ENCODE measurements at places on chromosomes 13 and 19.

- no peak for DNase-seq
Measured at GRCh38 chr13:29439601-29440388, 155.7 kb downstream of the SLC7A1 start.

DNA sequence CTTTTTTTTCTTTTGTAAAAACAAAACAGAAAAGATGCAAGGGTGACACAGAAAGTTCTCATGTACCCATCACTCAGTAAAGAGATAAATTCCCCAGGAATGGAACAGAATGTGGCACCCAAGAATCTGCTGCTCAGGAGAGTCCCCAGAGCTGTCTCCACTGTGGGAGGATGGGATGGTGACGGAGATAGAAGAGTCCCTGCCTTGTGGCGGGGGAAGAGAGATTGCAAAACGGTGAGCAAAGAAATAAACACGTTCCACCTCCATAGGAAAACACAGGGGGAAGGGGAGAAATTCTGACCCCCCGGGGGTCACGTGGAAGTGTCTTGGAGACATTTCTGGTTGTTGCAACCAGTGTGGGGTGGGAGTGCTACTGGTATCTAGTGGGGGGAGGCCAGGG, 76.4 kb downstream of the INSR start:
- DNase-seq = no peak

GRCh38 chr13:38381890-38382289, 32.2 kb downstream of the UFM1 start:
- no peak for DNase-seq

- DNase-seq = no peak
Measured at GRCh38 chr13:23608701-23609413, 38.6 kb downstream of the TNFRSF19 start.

DNA sequence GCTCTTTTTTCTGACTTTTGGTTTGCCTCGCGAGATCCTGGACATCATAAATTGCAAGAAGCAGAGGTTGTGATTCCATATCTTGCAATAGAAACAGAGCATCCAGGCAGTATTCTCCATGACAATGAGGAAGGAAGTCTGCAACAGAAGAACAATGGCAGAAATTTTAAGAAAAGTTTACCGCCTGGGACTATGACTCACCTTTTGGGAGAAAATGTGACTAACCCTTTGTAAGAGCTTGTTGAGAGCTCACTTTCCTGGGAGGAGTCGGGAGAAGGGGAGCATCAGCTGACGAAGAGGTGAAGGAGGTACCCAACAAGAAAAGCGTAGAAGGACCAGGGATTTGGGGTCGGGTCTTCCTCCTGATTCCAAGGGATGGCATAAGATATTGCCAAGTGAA, 34.3 kb upstream of the TNFSF11 start:
- no peak for DNase-seq

- no peak for DNase-seq
Measured at GRCh38 chr19:30263830-30264381, 108.3 kb upstream of the ZNF536 start.

DNA sequence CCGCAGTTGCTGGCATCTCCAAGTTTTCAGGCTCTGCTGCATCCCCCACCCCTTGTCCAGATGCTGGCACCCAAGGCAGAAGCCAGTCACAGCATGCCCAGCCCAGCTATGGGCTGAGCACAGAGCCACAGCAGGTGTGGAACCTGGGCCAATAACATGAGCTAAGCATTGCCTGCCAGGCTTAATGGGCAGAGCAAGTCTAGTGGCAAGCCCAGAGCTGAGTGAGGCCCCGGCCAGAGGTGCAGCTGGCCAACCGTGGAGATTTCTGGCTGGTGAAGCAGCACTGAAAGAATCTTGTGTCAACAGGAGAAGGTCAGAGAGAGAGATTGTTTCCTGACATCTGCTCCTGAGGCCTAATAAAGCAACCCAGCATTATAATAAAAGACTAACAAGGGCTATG, 111.0 kb downstream of the B3GLCT start:
- no peak for DNase-seq

GRCh38 chr13:97892717-97893116, 60.8 kb upstream of the IPO5 start:
- no peak for DNase-seq

DNA sequence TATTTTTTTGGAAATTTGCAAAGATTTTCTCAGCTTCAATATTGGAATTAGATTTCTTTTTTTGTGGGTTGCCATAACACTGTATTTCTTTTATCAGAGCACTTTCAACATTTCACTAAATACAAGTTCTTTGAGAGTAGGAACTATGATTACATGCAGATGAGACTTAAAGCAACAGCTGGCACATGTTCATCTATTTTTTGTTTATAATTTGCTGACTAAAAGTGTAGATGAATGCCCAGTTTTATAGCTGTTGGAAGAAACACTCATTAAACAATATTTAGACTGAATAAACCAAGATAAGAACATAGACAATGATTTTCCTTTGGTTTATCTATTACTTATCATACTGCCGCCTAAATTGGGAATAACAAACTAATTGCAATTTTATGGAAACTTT, 803.0 kb upstream of the KLHL1 start:
- no peak for DNase-seq

- DNase-seq = no peak
Measured at GRCh38 chr13:104895521-104895920, 1639.9 kb downstream of the EFNB2 start.

GRCh38 chr13:44155422-44156293, 218.0 kb upstream of the SERP2 start:
- no peak for DNase-seq

- DNase-seq = no peak
Measured at GRCh38 chr19:45767881-45768654, 984 bp downstream of the SIX5 start.

DNA sequence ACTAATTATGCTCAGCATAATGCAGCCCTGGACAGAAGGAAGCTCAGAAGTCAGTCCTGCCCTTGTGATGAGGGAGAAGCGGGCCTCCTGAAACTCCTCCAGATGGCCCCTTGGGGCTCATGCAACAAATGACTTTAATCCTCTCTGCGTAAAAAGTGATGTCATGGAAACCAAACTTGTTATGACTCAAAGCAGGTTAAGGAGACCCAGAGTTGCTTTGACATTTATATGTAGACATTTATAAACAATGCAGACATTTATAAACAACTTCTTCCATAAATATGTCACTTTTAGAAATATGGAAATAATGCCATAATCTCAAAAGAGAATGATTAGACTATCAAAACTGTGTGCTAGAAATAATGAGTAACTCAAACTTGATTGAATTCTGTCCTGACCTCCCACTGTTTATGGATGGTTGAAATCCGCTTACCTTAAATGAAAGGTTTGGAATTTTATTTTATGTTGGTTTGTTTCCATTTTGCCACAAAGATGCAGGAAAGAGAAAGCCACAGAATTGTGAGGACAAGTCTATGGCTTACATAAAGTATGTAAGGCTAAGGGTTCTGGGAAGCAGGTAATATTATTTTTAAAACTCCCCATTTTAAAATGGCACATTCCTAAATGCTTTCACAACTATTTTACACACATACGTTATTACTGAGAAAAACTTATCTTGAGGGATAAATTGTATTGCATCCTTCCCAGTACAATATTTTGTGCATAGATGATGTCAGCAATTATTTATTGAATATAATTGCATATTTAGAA, 73.7 kb downstream of the CYSLTR2 start:
- DNase-seq = no peak

- DNase-seq = no peak
Measured at GRCh38 chr13:29483211-29483610, 112.3 kb downstream of the SLC7A1 start.

DNA sequence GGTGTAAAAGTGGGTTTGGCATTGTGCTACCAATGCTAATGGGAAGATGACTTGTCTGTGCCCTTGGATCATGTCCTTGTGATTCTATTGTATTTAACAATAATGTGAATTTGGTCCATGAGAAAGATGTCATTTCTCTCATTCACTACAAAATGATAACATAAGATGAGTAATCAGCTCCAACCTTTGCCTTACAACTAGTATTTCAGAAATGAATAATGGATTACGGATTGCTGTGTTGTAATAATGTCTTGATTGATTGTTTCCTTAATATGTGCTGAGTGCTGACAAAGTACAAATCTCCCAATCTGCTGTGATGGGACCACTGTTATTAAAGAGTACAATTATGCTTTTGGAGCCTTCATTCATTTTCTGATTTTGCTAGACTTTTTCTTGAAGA, 375.0 kb downstream of the PCDH9 start:
- DNase-seq = no peak

DNA sequence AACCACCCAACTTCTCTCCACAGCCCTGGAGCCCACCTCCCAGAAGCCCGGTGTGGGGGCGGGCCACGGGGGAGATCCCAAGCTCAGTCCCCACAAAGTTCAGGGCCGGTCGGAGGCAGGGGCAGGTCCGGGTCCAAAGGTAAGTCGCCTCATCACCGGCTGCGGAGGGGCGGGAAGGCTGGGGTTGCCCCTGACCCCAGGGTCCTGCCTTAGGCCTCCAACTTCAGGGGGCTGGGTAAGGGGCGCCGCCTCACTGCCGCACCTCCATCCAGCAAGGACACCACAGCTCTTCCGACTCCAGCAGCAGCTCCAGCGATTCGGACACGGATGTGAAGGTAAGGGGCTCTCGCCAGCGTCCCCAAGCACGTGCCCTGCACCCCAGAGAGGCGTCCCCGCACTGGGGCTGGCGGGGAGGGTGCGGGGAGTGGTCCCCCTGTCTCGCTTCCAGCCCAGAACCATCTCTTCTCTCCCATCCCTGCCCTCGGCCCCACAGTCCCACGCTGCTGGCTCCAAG, 358 bp downstream of the C19orf33 start:
- DNase-seq = no peak

GRCh38 chr13:20482275-20482761, 43.3 kb downstream of the CRYL1 start:
- no peak for DNase-seq

DNA sequence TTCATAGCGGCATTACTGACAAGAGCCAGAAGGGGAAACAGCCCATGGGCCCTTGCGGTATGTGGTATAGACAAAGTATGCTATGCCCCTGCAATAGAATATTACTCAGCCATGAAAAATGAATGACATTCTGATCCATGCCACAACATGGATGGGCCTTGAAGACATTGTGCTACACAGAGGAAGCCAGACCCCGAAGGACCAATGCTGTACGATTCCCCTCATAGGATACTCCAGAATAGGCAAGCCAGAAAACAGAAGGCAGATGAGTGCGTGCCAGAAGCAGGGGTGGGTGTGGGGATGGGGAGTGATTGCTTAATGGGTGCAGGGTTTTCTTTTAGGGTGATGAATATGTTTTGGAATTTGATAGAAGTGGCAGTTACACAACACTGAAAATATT, 342.0 kb downstream of the TEX29 start:
- DNase-seq = no peak
